ENCODE measurements at places on chromosomes 4 and X.

- DNase-seq: no peak
Observed at GRCh38 chrX:82218361-82218760, 1016.5 kb downstream of the SH3BGRL start.

DNA sequence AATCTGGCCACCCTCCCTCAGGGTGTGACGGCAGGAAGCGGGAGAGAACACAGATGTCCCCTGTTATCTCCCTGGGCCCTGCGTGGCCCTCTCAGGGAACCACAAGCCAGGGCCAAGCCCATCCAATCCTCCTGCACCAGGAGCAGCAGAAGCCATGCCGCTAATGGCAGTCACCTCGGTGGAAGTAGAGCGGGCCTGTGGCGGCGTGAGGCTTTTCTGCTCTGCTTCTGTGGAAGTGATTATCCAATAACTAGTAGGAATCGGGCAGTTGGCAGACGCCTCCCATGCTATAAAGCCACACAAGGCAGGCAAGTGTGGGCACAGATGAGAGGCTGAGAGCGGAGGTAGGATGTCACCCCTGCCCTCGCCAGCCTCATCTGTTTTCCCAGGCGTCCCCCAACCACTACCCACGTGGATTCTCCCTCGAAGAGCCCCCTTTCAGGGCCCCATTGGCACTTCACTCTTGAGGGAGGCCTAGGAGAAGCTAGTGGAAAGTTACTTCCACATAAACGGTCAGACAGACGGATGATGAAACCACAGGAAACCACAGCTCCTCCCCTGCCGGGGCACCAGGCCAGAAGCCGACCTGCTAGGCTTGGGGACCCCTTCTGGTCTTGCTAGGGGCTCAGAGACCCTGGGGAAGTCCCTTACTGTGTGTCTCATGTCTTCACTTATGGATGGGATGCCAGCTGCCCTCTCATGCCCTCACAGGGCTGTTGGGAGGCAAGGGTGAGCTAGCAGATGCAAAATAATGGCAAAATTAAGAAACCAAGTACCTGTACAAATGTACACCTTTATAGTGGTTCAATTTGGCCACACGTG lies 18.8 kb upstream of the TMSB4X start:
- no peak for DNase-seq

- DNase-seq: no peak
Observed at GRCh38 chr4:127521463-127521862, 111.3 kb upstream of the INTU start.

DNA sequence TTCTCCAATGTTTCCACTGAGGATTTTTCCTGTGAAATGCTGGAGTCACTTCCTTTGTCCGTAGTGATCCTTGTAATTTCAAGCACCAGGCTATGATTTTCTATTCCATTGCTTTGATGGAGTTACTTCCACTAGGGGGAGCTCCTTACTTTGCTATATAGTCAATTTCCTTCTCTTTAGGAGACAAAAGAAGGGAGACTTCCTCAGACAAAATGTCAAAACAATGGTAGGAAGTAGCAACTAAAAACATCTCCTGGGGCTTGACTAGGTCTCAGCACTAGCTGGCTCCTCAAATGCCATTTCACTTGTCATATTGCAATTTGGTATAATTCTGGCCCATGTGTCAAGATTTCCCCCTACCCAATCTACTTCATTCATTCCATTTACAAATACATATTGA lies 24.1 kb downstream of the ZCCHC12 start:
- peak; percentile 66 for DNase-seq

DNA sequence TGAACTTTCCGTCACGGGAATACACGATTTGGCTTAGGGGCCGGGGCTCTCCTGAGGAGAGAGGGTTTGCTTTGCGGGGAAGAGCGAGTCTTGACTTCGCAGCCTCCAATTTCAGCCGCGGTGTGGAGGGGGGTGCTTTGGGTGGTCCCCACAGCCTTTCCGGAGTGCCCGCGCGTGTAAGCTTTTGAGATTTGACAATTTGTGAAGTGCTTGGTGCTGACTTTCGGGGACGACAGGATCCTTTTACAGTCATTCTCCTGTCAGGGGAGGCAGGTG lies 355 bp downstream of the SCML1 start:
- no peak for DNase-seq

- DNase-seq: no peak
Observed at GRCh38 chrX:95764972-95765451, 919.6 kb upstream of the DIAPH2 start.

GRCh38 chr4:83387012-83387411 lies 52.4 kb upstream of the HPSE start:
- no peak for DNase-seq

DNA sequence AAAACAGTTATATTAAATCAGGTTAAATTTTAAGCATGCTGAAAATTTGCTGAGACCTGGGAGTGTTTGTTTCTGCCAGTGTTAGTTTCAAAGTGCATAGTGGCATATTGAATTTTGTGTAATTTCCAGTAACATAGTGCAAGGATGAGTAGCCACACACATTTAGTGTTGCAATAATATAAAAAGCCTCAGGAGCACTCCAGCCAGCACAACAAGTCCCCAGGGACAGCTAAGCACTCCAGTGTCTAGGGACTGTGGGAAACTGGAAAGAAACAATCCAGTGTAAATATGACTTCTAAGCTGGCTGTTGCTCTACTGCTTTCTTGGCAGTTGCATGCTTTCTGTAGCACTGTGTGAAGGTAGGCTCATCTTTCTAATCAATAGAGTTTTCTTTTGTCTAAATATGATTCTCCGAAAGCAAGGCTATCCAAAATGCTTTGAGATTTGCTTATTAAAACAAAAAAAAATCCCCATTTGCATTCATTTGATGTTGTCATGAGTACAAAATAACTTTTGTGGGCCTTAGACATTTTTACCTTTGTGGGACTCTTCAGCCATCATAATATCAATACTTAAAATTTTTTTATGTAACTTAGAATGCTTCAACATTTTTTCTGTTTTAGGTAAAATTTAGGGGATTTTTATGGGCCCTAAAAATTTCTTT lies 24.2 kb upstream of the CXCL2 start:
- DNase-seq: peak; percentile 46

DNA sequence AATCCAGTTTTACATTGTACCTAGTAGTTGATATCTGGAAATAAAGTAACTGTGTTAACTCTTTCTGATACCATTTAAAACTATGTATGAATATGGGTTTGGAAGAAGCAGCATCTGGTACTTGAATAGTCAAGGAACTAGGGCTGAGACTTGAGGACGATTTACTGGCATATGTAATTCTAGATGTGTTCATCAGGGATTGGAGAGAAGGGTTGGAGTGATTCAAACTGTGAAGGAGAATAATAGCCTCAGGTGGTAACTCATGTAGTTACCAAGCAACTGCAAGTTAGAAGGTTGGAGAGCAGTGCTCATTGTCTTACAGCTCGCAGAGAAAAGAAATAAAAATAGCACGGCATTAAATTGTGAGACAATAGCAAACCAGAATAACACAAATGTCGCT lies 29.5 kb upstream of the TXLNG start:
- DNase-seq: peak; percentile 9

DNA sequence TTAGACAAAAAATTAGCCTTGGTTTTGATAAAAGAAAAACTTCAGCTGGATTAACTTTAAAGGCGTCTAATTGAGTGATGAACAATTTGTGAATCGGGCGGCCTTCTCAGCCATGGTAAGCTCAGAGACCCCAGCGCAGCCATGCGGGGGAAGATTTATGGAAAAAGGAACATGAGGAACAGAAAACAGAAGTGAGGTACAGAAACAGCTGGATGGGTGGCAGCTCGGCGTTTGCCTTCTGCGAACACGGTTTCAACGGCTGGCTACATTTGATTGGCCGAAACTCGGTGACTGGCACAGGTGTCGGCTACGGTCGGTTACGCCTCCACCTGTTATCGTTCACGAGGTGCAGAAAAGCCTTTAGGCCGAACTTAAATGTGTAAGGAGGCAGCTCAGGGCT lies 401.4 kb upstream of the FAT1 start:
- no peak for DNase-seq

DNA sequence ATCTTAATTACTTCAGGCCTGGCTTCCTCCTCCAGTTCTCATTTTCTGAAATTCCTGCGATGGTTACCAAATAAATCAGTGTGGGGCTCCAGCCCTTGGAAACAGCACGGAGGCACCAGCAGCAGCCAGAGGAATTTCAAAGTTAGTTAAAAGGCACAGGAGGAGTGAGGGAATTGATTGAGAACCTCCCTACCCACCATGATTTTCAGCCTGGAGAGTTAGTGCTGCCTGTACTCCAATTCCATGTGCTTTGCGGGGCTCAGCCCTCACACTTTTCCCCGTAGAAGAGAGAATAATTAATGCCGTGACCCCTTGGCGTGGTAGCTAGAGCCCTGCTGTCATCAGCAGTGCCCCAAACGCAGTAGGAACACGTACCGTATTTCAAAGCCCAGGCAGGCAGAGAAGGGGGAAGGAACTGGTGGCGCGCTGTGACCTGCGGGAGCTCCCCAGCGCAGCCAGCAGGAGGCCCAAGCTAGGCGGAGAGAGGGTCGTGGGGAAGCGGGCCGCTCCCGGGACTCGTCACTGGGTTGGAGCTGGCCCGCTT lies 84.0 kb upstream of the IGFBP7 start:
- DNase-seq: no peak

DNA sequence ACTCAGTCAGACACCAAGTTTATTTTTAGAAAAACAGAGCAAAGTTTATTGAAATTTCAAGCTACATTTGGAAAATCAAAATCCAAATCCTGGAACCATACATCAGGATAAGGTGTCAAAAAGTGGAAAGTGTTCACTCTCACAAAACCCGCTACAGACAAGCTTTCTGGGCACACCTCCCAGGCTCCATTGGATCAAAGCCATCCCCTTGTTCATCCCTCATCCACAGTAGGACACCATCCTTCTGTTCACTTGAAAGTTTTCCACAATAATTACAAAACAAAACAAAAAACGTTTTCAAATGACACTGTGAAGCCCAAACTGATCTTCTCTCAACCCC lies 62.4 kb downstream of the TSC22D3 start:
- no peak for DNase-seq

- no peak for DNase-seq
Observed at GRCh38 chr4:141347684-141348083, 127.0 kb downstream of the ZNF330 start.

DNA sequence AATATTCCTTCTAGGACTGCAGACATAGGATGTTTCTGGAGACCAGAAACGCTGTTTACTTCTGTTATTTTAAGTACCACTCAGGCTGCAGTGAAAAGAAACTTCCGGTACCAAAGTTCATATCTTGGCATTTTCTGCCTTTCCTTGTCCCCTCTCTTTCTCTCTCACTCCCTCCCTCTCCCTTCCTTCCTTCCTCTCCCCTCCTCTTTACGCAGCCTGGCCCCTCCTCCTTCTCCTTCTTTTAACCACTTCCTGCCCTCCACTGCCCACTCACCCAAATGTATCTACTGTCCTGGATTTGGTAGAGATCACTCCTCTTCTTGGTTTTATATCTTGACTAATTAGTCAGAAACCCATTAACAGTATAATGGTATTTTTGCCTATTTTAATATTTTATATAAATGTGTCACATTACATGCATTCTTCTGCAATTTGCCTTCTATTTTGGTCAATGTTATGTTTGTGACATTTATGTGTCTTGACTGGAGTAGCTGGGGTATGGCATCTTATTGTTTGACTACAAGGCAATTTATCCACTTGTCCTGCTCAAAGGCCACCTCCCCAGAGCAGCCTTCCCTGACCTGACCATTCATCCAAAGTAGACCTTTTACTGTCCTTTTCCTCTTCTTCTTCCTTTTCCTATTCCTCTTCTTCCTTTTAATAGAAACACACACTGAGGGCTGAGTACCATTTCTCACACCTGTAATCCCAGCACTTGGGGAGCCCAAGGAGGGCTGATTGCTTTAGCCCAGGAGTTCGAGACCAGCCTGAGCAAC lies 56.9 kb downstream of the BCOR start:
- DNase-seq: no peak

DNA sequence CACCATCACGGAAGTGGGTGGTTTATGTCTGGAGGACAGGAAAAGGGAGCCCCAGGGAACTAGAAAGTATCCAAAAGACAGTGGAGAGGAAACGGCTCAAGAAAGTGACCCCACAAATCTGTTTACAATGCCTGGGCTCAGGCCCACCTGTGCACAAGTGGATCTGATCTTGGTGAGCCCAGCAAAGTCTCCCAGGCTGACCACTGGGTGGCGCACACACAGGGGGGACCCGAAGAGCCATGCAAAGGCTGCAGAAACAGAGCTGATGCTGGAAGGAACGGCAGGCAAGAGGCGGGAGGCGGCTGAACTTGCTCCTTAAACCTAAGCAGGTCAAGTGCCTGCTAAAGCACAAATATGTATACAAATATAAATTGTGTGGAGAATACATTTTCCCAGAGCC lies 9.6 kb downstream of the HAUS7 start:
- DNase-seq: peak; percentile 5

GRCh38 chr4:79255793-79256192 lies 70.1 kb downstream of the NAA11 start:
- DNase-seq: no peak

- DNase-seq: peak; percentile 28
Observed at GRCh38 chr4:181143250-181143854, 1099.8 kb upstream of the TENM3 start.

DNA sequence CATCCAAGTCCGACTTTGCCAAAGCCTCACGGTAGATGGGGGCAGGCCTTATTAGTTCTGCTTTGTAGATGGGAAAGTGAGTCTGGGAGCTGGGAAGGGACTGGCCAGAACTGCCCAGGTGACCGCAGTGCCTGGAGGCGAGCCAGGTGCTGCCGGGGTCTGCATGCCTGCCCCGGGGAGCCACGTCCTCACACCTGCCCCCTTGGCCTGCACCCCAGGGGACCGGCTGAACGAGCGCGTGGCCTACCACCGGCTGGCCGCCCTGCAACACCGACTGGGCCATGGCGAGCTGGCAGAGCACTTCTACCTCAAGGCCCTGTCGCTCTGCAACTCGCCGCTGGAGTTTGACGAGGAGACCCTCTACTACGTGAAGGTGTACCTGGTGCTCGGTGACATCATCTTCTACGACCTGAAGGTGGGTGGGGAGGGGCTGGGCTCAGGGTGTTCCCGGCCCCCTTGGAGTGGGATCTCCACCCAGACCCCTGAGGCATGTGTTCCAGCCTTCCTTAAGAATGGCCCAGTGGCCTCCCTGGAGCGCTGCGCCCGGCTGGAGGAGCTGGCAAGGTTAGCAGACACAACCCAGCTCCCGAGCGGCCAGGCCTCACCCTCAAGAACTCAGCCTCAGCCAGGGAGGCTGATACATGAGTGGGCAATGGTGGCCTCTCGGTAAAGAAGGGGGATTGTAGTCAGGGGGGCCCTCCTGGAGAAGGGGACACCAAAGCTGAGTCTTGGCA lies 32.1 kb upstream of the HTRA3 start:
- no peak for DNase-seq

- peak; percentile 15 for DNase-seq
Observed at GRCh38 chr4:74873545-74874301, 59.2 kb upstream of the PARM1 start.

DNA sequence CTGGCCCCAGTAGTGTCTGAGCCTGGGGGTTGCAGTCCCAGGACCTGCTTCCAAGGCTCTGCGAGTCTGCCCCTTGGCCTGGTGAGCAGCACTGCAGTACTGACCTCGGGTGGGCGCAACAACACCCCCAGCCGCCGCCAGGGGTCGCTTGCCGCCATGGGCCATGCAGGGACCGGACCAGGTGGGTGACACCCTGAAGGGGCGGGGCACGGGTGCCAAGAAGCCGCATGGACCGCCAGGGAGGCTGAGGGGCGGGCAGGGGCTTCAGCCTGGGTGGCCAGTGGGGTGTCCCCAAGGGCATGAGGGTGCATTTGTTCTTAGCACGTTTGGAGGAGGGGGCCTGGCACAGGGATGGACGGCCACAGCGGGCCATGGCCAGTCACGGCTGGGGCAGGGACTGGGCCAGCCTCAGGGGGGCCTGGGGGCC lies 25.0 kb downstream of the TACC3 start:
- DNase-seq: peak; percentile 86

- no peak for DNase-seq
Observed at GRCh38 chrX:146707781-146708180, 101.8 kb upstream of the CXorf51B start.
